Epithelial cell of proximal tubule (primary cell): ENCODE measurements at places on chromosomes 2 and 18. TPM values are rescaled to one million over a fixed set of nuclear protein-coding genes. Genes with fewer than 3 reads are reported as not detected.

Gene COL4A4
- 1.7 and 5.2 TPM in 2 replicates for total RNA-seq

Gene C1QL2
- not detected in 2 replicates for total RNA-seq

Gene CRYBA2
- not detected in 2 replicates for total RNA-seq

Gene CFAP65
- 1.1 TPM in 1 of 2 replicates, not detected in the other for total RNA-seq

DNA sequence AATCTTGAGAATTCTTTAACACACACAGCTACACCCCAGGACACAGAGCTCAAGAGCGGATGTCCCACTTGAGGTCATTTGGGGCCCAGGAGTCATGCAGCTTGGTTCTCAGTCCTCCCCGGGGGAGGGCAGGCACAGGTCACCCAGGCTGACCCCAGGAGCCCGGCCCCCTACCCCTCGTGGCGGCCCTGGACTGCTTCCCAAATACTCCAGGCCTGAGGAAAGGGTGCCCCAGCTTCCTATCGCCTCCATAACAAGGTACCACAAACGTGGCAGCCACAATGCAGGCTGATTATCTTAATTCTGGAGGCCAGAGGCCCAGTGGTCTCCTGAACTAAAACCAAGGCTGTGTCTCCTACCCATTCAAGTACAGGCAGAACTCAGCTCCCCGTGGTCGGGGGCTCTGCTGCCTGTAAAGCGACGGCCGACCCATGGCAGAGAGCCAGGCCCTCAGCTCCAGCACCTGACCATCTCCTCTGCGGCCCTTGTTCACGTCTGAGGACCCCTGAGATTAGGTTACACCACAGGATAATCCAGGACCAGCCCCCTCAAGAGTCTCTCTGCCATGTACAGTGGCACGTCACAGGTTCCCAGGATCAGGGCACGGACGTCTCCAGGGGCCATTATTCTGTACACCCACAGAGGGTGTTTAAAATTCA lies 10.5 kb downstream of the SLC66A2 start:
- DNase-seq, result no peak

DNA sequence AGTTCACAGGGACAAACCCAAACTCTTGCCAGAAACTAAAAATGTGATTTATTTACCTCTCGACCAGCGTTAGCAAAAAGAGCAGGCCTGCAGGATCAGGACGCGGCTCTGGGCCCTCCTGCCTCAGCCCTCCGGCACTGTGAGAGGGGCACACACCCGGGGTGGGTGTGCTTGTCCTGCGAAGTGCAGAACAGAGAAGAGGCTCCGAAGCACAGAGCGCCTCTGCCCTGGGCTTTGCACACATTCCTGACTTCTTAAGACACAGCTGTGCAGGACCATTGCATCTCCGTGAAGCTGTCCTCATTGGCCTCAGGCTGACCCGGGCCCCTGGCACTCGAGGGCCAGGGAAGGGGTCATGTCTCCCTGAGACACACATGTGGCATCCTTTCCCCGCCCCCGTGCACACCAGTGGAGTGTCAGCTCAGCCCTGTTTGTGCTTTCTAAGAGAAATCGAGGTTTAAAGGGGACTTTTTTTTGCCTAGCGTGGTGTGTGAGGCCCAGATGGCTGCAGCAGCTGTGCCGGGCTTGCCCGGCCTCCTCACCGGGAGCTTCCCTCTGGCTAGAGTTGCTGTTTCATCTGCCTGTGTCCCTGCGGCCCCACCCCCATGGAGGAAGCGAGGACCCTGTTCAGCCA lies 9.9 kb upstream of the NFATC1 start:
- DNase-seq, result no peak

GRCh38 chr2:161417438-161418274 lies 1.6 kb downstream of the TBR1 start:
- DNase-seq, result no peak

DNA sequence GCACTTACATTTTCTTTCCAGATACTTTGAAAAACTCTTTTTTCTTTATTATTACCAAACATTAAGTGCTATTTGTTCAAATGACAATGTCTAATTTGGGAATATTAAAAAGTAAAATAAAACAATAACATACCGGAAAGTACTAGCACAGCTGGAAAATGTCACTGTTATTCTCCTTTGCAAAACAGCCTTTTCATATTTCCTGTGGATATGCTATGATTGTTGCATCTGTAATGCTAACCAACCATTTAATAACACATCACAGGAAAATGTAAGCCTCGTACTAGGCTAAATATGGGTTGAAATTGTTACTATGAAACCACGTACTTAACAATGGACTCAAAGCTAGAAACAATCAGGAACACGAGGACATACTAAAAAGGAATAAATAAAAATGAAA lies 298.1 kb downstream of the CBLN2 start:
- no peak for DNase-seq

DNA sequence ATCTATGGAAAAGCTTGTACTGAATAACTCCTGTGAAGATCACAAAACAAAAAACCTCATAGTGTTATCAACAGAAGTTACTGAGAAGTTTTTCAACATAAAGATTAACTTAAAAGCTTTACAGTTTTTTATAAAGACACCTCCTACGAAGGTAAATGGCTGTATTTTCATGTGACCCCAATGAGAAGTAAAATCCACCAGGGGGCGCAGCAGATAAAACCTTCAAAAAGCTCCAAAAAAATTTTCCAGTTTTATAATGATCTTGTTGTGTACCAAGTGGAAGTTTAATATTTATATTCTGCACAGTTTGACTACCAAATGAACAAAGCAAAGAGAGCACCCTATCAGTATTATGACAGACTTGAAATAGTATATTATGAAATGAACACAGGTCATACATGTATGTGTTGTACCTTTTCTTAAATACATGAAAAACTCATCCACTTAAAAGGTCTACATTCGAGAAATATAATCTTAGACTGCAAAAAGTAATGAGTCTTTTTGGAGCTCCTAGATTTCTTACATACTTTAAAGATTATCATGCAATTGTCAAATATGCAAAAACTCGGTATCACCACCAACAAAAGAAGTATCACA lies 38.5 kb downstream of the PNO1 start:
- DNase-seq, result no peak

DNA sequence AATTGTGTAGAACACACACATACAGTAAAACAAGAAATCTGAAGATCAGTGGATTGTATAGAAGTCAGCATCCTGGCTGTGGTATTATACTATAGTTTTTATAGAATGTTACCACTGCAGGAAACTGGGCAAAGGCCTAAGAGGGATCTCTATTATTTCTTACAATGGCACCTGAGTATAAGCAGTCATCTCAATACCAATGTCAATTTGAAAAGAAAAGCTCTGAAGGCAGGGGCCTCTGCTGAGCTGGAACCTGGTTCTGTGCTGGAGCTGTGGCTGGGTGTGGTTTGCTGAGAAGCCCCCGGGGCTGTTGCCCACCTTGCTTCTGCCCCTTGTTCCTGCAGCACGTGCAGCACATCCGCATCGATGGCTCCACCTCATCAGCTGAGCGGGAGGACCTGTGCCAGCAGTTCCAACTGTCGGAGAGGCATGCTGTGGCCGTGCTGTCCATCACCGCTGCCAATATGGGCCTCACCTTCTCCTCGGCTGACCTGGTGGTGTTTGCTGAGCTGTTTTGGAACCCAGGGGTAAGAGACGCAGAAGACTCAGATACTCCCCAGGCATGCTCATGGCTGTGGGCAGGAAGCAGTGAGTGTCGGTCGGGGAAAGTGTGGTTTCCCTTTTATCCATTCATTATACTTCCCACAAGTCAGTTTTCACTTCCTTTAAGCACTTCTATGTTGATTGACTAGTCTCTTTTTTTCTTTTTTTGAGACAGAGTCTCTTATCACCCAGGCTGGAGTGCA lies 23.5 kb upstream of the RPL37A start:
- DNase-seq, result no peak

DNA sequence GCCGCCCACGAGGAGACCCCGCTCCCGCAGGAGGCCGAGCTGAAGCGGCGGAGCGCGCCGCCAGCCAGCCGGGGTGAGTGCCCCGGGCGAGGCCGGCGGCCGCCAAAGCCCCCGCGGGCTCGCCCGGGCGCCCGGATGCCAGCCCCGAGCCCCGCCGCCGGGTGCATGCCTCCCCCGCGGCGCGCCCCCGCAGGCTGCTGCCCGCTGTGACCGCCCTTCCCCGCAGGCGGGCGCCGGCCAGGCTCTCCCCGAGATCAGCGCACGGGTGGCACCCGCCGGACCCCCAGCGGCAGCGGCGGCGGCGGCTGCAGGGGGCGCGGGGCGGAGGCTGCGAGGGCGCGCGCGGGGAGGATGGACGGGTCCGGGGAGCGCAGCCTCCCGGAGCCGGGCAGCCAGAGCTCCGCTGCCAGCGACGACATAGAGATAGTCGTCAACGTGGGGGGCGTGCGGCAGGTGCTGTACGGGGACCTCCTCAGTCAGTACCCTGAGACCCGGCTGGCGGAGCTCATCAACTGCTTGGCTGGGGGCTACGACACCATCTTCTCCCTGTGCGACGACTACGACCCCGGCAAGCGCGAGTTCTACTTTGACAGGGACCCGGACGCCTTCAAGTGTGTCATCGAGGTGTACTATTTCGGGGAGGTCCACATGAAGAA lies 470 bp downstream of the KCNF1 start:
- DNase-seq, result no peak

DNA sequence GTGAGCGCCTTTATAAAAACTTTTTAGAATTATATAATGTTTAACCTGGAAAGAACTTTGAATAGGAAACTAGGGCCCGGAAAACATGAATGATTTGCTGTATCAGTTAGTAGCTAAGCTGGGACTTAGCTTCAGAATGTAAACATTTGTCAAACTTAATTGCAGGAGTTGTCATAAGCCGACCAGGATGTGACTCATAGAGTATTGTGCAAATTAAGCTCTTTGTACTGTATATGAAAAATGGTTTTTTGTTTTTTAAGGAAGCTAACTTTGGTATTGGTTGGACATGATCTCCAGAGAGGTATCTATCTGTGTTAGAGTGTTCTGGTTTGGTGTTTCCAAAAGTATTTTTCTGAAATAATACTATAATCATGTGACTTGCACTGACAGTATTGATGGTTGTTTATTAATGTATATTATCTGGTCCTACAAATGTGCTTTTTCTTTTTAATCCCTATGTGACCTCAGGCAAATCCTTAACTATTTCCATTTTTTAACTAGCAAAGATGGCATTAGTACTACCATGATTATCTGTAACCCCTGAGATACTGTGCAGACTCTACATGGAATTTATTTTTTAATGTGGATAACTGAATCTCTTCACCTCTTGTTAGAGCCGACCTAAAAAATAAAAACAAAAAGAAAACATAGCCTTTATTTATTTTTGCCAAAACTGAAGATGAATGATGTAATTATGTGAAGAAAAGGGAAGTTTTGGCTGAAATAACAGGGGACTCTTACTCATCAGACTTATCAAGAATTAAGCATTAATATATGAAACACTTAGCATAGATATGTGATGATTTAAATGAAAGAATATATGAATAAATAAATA lies 11.7 kb downstream of the YIPF4 start:
- DNase-seq, result no peak

- DNase-seq, result no peak
These were observed 13.1 kb downstream of the QPCT start for GRCh38 chr2:37357530-37357929.

DNA sequence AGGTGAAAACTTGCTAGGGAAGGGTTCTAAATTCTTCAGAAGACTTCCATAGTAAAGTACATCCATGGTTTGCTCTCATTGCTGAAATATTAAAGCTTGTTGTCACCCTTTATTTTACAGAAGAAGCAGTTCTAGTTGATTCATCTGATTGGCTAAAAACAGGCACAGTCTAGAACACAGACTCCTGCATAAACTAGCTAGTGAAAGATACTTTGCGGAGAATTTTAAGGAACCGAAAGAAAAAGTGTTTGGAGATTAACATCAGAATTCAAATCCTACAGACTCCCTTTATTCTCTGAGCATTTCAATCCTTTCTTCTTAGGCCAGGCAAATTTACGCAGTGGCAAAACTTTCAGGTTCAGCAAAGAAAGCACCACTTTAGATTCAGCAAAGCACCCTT lies 1076.5 kb upstream of the ZEB2 start:
- no peak for DNase-seq

GRCh38 chr2:224885291-224885690 lies 157.0 kb downstream of the DOCK10 start:
- no peak for DNase-seq

DNA sequence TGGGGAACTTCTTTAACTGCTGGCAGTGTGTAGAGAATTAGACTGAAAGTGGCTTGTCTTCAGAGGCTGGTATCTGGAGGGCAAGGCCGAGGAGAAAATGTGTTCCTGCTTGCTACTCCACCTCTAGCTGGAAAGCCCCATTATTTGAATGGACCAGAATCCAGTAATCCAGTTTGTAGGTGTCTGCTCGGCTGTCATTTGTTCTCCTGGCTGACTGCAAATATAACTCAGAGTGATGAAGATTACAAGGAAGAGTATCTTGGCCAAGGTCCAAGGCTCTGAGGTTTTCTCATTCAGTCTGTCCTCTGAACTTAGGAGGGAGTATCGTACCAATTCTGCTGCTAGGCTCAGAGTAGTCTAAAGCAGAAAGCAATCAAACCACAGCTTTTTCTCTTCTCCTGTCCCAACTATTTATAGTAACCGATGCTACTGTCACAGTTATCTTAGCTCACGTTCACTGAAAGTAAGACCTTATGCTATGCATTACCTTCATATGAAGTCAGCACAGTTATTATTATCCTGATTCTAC lies 228.6 kb downstream of the SETBP1 start:
- DNase-seq, result no peak

DNA sequence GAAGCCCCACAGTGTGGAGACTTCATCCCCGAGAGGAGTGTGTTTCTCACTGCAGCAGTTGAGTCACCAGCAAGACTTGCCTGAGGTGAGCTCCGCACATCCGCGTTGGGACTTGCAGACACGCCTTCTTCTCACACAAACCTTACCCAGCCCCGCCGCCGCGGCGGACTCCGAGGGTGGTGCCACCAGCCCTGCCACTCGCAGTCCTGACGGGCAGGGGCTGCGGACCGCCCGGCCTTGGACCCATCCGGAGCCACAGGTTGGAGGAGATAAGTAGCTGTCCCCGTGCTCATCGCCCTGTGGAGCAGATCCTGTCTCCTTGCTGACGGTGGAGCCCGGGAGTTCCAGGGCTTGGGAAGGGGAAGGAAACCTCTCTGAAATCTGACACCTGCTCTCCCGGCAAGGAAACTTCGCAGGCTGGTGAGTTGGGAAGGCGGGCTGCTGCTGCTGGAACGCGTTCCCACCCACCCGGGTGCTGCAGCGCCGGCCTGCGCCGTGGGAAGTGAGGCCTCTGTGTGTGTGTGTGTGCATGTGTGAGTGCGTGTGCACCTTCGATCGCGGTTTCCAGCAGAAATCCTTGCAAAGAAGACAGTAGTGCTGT lies at the start of gene RAB27B:
RAB27B (plus strand) TSS at position 197 of the 601 bp plus-strand sequence. CDS start 49,109 bp downstream, outside the sequence.
- peak; percentile 36 for DNase-seq

- no peak for DNase-seq
These were observed 209.2 kb downstream of the LNPK start for GRCh38 chr2:175792881-175793280.

GRCh38 chr18:69257861-69258458 lies 142.7 kb upstream of the DOK6 start:
- DNase-seq, result peak; percentile 61

GRCh38 chr2:207235621-207236020 lies 69.9 kb upstream of the KLF7 start:
- DNase-seq, result no peak
